NCI-H2081 treated with DMSO at 0.1 percent for 48 hours (cell line): ENCODE measurements at places on chromosomes 4 and X.
A peak's percentile ranks its signal among the peaks of the same experiment; 100 is the strongest.

- no peak for DNase-seq
Measured at GRCh38 chrX:51779306-51779705, 36.1 kb downstream of the GSPT2 start.

DNA sequence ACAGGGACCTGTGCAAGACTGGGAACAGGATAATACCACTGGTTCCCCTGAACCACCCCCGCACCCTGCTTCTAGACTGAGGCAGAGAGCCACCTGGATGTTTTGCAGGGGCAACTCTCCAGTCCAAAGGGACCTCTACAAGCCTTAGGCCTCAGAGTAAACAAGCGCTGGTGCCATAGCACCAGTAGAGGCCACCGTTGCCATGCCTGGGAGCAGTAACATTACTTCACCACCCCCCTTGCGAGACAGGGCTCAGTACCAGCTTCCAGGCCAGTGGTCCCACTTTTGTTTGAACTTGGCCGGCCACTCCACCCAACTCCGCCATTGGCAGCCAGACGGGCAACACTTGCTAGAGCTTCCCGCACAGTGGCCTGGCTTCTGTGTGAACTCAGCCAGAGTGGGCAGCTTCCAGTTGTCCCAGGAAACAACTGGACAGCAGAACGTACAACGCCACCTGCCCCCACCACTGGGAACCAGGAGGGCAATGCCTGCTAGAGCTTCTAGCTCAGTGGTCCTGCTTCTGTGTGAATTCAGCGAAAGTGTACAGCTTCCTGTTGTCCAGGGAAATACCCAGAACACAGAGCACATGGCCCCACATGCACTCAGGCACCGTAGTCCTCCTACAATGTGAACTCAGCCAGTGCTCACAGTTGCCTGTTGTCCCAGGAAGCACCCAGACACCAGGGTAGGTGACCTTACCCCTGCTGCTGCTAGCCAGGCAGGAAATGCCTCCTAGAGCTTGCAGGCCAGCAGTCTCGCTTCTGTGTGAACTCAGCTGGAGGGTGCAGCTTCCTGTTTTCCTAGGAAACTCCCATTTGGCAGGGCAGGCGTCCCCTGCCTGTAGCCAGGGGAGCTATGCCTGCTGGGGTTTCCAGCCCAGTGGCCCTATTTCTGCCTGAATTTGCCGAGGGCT, 39.9 kb upstream of the PCDH19 start:
- no peak for DNase-seq

DNA sequence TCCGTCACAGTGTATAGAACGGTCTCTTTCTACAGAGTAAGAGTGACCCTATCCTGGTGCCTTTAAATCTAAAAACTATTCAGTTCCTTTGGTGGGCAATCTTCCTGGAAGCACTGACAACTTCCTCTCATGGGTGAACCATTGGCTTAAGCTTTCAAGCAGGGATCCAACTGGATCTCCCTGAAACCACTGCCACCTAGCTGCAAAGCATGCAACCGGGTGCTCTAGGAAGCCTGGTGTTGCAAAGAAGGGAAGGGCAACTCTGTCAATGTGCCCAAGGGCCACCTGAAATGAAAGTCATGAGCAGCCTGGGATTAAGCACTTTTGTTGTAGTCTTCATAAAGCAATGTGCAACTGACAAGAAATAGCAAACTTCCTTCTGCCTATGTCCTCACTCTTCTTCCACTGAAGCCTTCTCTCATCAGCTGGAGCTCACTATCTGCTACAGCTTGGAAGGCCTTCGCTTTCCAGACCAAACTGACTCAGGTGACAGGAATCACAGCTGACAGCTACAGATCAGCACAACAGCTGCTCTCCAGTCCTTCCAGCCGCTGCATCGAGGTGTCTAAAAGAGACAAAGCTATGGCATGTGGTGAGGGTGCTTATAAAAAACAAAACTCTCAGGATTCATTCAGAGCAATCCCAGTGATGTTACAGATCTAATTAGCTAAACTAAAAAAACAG, 46.1 kb downstream of the SETD7 start:
- DNase-seq: no peak

- no peak for DNase-seq
Measured at GRCh38 chr4:74543983-74544382, 99.0 kb downstream of the AREG start.

GRCh38 chr4:125547836-125548235, 233.1 kb downstream of the FAT4 start:
- DNase-seq: no peak

DNA sequence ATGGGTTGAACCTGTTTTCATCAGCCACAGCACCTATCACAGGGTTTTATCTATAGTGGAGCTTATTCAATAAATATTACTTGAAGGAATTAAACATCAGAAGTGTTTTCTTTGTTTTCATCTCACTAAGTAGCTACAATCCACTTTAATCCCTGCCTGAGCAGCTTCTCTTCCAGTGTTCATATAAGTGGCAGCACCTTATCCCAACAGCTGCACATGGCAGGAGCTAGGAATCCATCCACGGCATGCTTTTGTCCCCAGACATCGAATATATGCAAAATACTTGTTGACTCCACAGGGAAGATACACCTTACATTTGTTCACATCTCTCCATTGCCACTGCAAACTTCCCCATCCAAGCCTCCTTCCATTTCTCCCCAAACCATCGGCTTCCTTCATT, 549.8 kb upstream of the FAM241A start:
- DNase-seq: no peak

GRCh38 chr4:43732829-43733426, 715.7 kb downstream of the KCTD8 start:
- DNase-seq: no peak

- no peak for DNase-seq
Measured at GRCh38 chrX:14946606-14947155, 73.5 kb downstream of the MOSPD2 start.

DNA sequence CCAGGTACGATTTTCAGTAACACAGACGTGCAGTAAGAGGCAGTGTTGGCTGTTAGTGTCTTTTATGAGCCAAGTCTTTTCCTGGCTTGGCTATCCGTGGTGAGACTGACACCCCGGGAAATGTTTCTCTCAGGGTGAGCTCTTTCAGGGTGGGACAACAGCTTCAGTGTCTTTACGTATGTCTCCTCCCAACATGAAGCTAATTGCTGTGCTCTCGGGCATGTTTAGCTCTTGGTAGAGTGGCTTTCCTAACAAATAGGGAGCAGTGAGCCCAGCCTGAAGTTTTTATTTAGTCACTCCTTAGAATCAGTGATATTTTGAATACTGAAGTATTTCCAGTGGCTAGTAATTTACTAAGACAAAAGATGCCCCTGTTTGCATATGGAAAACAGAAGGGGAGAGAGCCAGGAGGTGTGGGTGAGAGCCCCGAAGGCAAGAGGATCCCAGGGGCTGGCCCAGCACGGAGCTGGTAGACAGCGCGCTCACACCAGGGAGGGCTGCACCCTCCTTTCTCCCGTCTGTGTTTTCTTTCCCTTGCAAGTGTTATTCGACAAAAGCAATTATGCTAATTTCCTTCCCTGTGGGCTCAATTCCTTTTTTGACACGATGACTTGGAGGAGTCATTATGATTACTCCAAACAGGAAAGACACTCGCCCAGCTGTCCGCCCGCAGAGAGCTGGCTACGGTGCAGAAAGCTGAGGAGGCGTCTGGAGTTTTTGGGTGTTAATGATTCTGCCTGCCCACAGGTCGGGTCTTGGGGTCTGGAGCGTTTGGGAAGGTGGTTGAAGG, 47.7 kb downstream of the PDGFRA start:
- no peak for DNase-seq

DNA sequence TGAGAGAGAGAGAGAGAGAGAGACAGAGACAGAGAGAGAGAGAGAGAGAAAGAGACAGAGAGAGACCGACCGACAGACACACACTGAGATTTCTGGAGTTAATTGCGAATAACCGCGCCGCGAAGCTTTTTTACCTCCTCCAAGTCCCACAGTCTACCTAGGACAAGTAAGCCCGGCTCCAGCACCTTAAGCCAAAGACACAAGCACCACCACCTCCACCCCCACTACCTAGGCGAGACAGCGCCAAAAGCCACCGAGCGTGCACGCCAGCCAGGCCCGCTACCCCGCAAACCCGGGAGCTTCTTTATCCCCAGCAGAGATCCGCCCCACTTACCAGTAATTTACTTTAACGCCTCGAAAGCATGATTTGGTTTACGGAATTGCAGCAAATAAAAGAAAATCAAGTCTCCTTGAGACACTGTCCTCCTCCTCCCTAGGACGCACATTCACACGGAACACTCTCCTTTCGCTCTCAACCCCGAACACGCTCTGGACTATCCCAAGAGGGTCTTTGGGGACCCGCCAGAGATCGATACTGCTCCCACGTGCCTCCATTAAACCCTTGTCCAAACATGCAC, 649.6 kb upstream of the DIPK2B start:
- DNase-seq: no peak

DNA sequence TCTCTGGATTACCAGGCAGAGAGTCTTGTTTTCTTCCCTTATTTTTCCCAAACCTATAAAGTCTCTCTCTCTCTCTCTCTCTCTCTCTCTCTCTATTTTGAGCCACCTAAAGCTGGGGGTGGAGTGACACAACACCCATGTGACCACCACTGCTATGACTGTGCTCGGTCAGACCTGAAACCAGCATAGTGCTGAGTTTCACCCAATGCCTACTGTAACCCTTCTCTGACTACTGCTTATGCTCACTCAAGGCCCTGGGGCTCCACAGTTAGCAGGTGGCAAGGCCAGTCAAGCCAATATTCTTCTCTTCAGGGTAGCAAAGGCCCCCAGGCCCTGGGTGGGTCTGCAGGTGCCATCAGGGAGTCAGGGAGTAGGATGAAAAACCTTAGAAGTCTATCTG, 114.7 kb upstream of the ARMCX2 start:
- DNase-seq: no peak

DNA sequence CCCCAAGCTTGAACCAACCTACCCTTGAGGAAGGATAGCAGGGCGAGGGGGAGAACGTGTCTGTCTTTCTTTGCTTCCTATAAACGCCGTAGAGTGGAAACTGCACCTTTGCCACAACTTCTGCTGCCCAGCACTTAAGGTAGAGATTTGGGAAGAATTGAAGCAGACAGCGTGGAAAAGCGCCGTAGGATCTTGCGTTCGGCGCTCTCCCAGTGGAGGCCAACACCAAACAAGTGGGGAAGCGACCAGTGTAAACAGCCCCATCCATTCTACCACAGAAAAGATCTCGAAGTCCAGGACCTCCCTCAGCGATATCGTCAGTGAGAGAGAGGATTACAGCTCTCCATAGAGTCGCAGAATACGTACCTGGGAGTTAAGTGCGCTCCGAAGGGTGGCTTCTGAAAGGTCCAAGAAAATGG, 3.9 kb upstream of the NKX6-1 start:
- no peak for DNase-seq

- DNase-seq: no peak
Measured at GRCh38 chr4:79227860-79228259, 98.0 kb downstream of the NAA11 start.

GRCh38 chr4:145796346-145796745, 116.4 kb downstream of the C4orf51 start:
- no peak for DNase-seq

DNA sequence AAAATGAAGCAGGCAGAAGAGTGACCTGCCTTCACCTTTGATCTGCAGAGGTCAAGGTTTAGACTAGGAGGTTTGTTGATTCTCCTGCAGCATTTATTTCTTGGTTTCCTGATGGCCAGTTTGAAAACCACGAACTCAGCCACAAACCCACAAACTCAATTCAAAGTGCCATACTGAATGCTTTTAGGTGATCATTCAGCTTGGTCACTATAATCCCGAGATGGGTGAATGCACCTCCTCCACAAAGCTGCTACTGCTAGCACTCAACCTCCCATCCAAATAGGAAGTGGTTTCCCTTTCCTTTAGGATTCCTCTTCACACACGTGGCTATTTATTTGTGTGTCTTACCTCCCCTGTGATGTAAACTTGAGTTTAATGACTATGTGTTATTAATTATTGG, 225.2 kb downstream of the MID1 start:
- no peak for DNase-seq

DNA sequence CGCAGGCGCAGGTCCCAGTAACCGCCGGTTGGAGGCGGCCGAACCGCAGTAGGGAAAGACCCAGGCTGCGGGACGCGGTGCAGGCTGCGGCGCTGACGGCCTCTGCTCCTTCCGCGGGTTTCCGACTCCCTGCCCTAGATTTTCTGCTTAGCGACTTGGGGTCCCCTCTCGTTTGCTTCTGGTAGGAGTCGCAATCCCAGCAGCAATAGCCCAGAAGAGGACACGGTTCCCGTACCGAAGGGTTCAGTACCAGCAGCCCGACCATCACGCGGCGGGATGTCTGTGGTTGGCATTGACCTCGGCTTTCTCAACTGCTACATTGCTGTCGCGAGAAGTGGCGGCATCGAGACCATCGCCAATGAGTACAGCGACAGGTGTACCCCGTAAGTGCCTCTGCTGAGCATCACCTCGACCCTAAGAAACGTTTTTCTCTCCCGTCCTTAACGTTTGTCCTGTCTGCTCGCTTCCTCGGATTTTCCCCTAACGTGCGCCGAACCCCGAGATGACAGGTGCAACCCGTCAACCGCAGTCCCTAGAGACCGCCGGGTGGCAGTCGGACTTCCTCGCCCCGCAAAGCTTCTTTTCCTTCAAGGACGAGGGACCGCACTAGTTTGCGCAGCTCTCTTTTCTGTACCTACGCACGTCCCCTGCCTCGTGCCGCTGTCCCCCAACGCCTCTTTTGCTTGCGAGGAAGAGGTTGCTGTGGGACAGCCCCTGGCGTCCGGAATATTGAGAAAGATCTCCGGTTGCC, at the start of gene HSPA4L:
TSS of gene HSPA4L (plus strand) at position 48 of the 751 bp plus-strand sequence. CDS start at position 277, 229 bp downstream.
- peak; percentile 22 for DNase-seq

- DNase-seq: no peak
Measured at GRCh38 chr4:40455340-40455902, 120.3 kb downstream of the CHRNA9 start.

- no peak for DNase-seq
Measured at GRCh38 chr4:120277391-120277790, 210.7 kb upstream of the MAD2L1 start.

GRCh38 chr4:32030406-32030805, 1310.2 kb downstream of the PCDH7 start:
- no peak for DNase-seq

DNA sequence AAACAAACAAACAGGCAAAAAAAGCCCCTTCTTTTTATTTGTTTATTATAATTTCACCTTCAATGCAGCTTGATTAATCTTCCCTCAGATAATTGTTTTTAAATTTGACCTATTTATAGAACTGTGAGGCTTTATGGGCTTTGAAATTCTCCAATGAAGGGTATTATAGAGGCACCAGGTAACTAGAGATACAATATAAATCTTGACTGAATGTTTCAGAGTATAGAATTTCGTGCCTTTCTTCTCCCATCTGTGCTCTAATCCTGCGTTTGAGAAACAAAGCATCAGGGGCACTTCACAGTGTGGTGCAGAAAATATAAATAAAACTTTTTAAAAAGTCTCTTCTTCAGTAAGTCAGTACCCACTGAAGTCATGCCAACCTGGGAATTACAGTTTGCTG, 120.9 kb downstream of the ANKRD50 start:
- no peak for DNase-seq
